MV-4-11 (cell line): ENCODE measurements at places on chromosomes 2 and 18.

DNA sequence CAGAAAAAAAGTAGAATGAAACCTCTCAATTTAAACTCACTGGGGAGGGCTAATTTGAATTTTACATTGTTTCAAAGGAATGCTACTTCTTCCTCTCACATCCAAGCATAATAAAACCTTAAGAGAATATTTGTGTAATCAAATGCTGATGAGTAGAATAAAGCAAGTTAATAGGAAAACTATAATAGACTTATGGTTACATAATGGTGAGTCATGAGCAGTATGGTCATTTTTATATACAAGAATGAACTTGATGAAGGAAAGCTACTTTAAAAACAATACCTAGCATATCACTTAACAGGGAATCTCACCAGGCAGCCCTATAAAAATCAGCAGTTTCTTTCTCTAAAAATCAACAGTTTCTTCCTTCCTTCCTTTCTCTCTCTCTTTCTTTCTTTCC, 80.3 kb downstream of the VSNL1 start:
- no peak for DNase-seq

GRCh38 chr2:160493227-160494028, at the start of gene RBMS1:
Gene RBMS1 (minus strand): TSS chr2:160493807. CDS start chr2:160493363, 444 bp downstream.
- DNase-seq = no peak

GRCh38 chr2:15116830-15117229, 444.3 kb downstream of the NBAS start:
- peak; percentile 56 for DNase-seq

DNA sequence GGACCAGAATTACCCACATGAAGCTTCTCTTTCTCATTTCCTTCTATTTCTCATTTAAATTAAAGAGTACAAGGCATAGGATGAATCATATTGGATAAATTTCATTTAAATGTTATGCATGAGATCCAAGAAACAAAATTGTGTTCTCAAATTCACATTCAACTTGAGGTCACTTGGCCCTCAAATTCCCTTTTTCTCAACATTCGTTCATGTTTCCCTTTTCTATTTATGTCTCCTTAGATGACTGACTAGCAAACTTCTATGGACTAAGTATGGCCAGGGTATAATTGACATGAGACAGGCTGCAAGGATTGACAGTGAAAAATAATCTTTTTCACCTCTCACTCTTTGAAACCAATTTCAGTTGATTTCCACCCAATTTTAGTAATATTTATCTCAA, 4.0 kb upstream of the LDLRAD4 start:
- peak; percentile 69 for DNase-seq

- DNase-seq = peak; percentile 91
Observed at GRCh38 chr2:74944987-74945787, 13.3 kb upstream of the POLE4 start.

GRCh38 chr2:167480232-167480985, 592.1 kb downstream of the XIRP2 start:
- no peak for DNase-seq
